Left lung (tissue), 14 donors: ENCODE measurements at places on chromosomes 16 and 17.
A peak's percentile ranks its signal among the peaks of the same experiment; 100 is the strongest.

GRCh38 chr16:10981697-10982216, 37.4 kb downstream of the CLEC16A start:
- no peak for DNase-seq

DNA sequence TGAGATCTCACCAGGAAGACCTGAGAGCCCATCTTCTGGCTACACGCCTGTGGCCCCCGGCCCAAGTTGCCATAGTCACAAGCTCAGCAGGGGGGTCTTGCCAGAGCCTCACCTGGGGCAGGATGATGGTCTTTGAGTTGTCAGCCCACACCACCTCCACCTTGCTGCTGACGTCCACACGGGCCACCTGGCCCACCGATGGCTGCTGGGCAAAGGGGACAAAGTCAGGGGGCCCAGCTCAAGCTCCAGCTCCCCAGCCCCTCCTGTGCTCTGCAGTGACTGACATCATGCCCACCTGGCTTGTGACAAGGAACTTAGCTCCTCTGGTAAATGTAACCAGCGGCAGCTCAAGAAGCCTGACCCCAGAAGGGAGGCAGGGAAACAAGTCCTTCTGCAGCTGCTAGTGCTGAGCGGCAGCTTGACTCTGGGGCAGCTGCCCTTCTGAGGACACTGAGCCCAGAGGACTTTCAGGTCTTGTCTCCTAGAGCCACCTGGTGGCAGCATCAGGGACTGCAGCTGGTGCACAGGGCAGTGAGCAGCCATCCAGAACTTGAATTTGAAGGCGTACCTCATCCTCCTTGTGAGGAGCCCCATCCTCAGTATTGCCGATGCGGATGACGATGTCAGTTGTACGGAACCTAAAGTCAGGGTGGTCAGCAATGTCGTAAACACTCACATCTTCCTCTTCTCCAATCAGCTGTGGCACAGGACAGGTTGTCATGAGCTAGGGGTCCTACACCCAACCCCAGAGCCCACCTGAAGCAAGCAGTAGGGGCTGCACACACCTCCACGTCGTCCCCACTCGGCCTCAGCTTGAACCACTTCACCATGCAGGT, 13.5 kb downstream of the SPHK1 start:
- peak; percentile 91 for DNase-seq

GRCh38 chr16:46914556-46915201, 30.5 kb downstream of the GPT2 start:
- DNase-seq, result no peak

DNA sequence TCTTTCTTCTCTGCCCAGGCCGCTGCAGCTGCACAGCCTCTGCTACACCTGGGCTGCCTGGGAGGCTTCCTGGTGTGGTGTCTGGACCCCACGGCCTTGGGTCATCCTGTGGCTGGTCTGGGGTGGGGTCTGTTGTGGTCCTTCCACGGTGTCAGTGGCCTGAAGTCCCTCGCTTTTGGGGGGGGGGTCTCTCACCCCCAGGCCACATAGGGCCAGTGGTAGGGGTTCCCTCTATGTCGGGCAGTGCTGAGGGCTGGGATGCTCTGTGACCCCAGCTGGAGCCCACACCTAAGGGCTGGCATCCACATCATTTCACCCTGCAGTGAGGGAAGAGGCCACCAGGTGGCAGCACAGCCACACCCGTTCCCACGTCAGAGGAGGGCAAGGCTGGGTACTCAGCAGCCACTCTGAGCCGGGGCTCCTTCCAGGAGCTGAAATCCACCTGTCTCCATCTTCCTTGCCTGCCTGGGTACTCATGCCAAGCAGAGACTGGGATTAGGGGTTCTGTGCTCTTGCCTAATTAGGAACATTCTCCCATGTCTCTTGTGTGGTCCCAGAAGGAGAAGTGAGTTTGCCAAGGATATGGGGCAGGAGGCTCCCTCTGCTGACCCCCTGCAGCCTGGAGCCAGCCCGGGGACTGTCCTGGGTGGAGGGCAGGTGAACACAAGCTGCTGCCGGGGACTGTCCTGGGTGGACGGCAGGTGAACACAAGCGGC, 13.0 kb downstream of the ENGASE start:
- DNase-seq, result peak; percentile 36

GRCh38 chr16:58280146-58280845, 14.5 kb downstream of the PRSS54 start:
- DNase-seq, result no peak

DNA sequence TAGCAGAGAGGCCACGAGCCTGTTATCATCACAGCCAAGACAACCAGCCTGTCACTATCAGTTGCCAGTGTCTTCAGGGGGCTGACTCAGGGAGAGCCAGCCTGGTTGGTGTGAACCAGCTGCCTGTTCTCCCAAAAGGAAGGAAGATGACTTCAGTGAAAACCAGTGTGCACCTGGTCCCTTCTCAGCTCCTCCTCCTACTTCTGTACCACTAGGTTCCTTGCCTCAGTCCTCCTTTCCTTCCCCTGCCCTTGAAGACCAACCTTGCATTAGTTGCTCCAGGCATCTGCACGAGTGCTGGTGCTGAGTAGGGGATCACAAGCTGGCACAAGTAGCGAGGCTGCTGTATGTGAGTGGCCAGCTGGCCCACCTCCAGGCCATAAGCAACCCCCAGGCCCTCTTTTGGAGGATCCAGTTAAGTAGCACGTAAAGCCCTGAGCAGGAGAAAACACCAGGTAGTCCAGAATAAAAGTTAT, 8.5 kb downstream of the TUBG1 start:
- no peak for DNase-seq

DNA sequence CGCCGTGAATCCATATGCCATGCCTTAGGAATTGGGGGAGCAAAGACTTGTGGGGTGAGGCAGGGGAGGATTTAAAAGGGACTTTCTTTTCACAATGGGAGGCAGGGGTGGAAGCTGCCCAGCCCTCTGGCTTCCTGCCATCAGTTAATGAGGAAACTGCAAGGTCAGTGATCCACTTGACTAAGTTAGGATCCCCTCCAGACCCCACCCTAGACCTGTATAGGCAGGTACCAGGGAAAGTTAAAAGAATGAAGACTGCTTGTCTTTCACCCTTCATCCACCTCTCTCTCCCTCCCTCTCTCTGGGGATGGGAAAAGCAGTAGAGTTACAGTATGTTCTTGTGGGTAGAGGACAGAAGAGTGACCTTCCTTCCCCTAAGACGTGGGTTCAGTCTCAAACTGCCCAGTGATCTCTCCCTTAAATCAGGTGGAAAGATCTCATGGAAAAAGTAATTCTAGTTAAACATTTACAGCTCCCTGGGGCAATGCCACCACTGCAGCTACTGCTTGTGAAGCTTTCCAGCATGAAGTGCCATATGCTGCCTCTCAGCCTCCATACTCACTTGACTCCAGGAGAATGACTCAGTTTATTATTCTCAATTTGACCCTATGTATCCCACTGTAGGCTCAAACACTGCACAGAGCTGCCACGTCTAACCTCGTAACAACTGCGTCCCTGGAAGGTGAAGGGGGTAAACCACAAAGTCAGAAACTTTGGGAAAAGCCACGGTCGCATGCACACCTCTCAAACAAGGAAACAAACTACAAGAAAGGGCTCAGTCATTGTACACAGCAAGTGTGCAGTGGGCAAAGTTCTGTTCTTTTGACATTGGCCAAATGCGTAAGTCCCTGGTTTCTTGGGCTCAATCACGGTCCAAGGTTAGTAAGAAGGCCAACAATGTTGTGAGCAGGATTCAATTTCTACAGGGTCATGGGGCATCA, 1.2 kb downstream of the COA3 start:
- no peak for DNase-seq

DNA sequence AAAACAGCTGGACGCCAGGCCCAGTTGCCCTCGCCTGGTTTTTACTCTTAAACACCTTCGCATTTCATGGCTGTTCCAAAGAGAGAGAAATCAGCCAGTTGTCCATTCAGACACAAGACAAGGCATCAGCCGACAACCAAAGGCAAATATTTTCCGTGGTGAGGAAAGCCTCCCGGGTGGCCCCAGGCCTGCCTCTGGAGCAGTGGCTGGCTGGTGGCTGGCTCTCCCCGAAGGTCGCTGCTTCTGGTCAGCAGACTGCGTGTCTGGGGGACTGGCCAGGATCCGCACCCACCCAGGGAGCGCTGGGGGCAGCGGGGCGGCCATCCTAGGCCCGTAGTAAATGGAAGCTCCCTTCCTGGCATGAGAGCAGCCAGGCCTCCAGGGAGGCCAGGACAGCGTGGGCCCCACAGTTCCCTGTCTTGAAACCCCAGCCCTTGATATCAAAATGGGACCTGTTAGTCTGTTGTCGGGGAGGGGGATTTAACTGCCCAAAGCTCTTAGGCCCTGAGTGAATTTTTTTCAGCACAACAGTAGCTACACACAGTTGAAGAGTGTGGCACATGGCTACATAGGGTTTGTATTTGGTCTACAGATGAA, 57.7 kb downstream of the SREBF1 start:
- DNase-seq, result no peak

- DNase-seq, result no peak
These were observed 20.9 kb downstream of the MRC2 start for GRCh38 chr17:62648251-62648955.

DNA sequence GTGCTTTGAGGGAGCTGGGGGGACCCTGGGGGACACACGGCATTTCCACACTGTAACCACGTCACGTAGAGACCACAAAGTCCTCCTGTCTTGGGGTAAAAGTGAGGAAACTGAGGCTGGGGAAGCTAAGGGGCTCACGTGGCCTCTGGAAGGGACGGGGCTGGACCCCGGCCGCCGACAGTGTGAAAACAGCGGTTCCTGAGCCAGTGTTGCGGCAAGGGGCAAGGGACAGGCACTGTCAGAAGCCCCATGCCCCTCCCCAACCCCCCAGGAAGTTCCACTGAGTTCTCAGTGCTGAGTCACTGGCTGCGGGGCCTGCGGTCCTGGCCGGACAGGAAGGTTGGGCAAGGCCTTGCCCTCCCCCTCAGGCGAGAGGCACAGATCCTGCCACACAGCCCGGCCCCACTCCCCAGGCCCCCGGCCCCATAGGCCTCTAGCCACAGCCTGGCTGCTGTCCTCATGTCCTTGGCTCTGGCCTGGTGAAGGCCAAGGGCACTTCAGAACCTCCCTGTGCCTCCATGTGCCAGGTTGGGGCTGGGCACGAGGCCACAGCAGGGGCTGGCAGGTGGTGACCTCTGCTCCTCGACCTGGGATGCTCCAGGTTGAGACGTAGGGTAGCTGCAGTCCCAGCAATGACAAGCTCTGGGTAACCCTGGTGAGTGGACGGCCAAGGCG, 5.0 kb upstream of the CCDC57 start:
- peak; percentile 97 for DNase-seq

DNA sequence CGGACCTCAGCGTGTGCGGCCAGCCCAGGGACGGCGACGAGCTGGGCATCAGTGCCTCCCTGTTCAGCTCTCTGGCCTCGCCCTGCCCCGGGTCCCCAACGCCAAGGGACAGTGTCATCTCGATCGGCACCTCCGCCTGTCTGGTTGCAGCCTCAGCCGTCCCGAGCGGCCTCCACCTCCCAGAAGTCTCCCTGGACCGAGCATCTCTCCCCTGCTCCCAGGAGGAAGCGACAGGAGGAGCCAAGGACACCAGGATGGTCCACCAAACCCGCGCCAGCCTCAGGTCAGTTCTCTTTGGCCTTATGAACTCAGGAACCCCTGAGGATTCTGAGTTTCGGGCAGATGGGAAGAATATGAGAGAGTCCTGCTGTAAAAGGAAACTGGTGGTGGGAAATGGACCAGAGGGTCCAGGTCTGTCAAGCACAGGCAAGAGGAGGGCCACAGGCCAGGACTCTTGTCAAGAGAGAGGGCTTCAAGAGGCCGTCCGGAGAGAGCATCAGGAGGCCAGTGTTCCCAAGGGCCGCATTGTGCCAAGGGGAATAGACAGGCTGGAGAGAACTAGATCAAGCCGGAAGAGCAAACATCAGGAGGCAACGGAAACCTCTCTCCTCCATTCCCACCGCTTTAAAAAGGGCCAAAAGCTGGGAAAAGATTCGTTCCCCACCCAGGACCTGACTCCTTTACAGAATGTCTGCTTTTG, 825 bp downstream of the HASPIN start:
- DNase-seq, result no peak

DNA sequence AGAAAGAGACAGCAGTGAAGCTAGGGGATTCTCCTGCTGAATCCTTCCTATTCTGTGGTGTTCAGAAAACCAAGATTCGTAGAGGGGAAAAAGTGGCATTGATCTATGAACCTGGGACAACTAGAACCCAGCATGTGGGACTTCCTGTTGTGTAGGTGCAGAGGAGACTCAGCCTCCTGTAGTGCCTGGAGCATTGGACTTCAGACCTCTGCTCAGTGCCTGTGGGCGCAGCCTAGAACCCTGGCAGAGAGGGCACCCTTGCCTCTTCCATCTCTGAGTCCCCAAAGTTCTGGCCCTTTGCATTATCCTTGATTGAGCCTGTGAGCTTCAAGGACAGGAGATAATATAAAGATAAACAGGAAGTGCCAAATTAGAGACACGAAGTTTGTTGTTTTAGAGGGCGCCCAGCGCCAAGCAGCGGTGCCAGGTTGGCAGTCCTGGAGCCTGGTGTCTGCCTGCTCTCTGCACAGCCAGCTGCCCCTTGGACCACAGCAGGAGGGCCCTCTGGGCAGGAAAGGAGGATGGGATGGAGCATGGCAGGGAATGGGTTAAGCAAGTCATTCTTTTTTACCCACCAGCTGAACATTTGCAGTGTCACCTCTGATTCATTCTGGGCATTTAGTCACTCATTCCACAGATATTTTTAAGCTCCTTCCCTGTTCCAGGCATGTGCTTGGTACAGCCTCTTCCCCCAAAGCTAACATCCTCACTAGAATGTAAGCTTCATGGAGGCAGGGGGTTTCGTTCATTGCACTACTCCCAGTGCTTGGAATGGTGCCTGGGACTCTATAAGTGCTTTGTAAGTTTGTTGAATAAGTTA, 11.9 kb upstream of the SP6 start:
- DNase-seq, result no peak

DNA sequence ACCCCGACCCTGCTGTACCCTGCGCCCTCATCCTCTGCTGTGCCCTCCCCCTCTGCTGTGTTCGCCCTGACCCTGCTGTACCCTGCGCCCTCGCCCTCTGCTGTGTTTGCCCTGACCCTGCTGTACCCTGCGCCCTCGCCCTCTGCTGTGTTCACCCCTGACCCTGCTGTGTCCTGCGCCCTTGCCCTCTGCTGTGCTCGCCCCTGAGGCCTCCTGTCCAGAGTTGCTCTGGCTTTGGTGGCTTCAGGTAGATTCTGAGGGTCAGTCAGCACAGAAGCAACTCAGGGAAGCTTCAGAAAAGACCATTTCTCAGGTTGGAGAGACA, 11.5 kb downstream of the ZNF276 start:
- DNase-seq, result no peak

DNA sequence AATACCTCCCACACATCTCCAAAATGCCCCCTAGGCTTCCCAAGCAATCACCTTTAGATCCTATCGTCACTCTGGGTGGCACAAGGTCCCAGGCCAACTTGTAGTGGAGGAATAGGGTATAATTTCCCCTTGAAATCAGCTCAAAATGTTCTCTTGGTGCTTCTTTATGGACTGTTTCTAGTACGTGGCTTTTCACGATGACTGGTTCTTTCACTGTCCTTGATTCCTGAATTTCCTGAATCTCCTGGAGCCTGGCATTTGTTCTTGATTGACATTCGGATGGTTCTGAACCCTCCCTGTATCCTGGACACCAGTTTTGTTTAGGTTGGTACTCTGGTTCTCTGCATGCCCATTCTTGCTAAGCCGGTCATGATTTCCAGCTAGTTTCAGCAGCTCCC, 6.9 kb upstream of the VPS53 start:
- DNase-seq, result no peak
